ENCODE measurements at places on chromosomes 2 and 18.

- no peak for DNase-seq
These were observed 690.8 kb upstream of the CELF4 start for GRCh38 chr18:38256366-38256765.

GRCh38 chr2:98556344-98557033, 51.8 kb downstream of the COA5 start:
- DNase-seq = no peak

GRCh38 chr2:96501471-96501874, 3.7 kb downstream of the NEURL3 start:
- no peak for DNase-seq

GRCh38 chr18:44743631-44744030, 62.9 kb downstream of the SETBP1 start:
- DNase-seq = no peak

GRCh38 chr18:53441761-53442414, 782.6 kb downstream of the MBD2 start:
- no peak for DNase-seq

DNA sequence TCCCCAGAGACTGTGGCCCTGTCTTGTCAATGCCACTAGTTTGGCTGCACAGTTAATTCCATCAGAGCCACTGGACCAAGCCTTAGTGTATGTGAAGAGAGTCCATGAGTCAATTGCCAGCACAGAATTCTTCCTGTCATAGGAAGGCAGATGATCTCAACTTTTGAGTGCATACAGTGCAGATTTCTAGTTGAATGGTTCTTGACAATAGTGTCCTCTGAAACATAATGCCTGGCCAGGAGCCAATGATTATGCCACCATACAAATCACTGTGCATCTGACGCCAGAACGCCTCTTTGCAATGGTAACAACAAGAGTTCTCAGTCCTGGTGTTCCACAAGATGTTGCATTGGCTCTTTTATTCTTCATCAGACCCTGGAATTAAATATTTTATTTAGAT, 7.1 kb downstream of the NEUROD1 start:
- DNase-seq = no peak

GRCh38 chr2:65450393-65450792, 18.0 kb upstream of the SPRED2 start:
- DNase-seq = no peak

DNA sequence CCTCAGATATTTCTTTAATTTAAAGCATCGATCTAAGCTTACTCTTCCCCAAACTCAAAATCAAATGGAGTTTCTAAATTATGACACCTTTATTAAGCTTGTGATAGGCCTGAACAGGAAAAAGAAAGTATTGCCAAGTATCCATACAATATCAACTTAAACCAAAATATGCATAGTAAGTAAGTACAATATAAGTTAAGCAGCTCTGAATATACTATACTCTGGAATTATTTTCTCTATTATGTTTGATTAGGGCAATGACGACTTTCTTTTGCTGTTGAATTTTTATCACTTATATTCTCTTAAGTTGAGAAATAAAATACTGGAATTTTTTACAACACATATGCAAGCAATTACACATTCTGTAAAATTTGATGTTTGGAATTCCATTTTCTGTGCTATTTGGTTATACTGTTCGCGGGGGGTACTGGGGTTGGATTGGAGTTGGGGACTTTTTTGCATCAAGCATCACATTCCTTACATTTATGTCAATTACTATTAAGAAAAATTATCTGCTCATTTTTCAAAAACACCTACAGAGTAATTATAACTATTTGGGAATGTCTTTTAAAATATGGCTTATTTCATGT, 2.2 kb downstream of the COL5A2 start:
- DNase-seq = no peak

DNA sequence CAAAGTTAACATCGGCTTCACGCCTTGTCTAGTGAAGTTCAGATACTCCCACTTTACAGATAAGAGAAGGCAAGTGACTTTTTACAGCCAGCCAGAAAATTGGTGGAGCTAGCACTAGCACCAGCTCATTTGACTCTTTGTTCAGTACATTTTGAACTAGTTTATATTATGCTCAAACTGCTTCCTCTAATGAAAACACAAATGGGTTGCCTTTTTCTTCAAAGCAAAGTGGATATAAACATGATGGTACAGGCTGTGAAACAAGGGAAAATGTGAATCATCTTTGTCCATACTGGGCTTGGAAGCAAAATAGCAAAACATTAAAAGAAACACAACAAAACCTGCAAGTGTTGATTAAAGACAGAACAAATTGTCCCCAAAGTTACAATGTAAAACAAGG, 99.6 kb upstream of the LHCGR start:
- no peak for DNase-seq

DNA sequence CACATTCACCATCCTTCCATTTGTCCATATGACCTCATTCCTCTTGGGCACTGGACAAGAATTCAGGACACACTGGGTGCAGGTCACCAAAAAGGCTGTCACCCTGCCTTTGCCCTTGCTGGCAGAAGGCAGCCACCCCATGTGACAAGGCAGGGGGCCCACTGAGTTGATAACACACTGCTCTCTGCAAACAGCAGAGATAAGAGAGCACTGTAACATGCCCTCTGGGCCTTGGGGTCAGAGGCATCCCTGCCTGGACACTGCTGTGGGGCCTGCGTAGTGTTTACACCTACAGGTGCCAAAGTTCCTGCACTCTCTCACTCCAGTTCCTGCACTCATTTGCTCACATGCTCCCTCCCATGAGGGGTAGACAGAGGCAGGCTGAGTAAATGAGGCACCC, 344.7 kb upstream of the TCF4 start:
- no peak for DNase-seq

- DNase-seq = no peak
These were observed 42.1 kb upstream of the ITSN2 start for GRCh38 chr2:24402242-24403097.

DNA sequence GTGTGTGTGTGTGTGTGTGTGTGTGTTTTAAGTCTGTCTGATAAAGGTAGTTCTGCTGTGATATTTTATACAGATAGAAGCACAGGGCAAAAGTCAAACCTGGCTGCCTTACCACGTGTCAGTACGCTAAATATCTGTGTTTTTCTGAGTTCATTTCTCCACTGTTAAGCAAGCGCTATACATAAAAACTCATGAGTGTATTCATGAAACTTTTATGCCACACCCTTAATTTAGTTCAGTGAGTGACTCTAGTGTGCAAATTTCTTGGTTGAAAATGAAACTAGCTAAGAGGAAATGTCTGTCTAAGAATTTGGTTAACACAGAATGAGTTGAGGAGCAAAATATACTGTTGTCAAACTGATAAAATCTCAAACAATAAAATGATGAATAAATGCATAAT, 11.2 kb downstream of the CASP10 start:
- no peak for DNase-seq

- DNase-seq = no peak
These were observed 25.9 kb downstream of the HS6ST1 start for GRCh38 chr2:128292599-128293425.

DNA sequence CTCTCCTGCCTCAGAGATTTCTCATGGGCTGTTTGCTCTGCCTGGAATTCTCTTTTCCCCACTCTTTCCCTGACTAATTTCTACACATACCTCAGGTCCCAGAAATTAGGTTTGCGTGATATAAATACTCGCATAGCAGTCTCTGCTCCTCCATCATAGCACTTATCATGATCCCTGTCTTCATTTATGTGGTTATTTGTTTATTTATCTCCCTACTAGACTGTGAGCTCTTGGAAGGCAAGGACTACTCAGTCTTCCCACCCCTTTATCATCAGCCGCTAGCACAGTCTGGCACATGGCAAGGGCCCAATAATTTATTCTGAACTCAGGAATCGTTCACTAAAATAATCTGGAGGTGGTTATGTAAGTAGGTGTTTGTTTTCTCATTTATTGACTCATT, 79.3 kb downstream of the ADCYAP1 start:
- no peak for DNase-seq

GRCh38 chr2:54492335-54492734, 36.2 kb downstream of the SPTBN1 start:
- DNase-seq = no peak

- no peak for DNase-seq
These were observed 48.4 kb downstream of the DTNA start for GRCh38 chr18:34758378-34758948.

- DNase-seq = no peak
These were observed 137.0 kb upstream of the HDAC4 start for GRCh38 chr2:239537633-239538356.

GRCh38 chr2:213862407-213863076, 548.3 kb upstream of the VWC2L start:
- DNase-seq = no peak
